Astrocyte (in vitro differentiated cells and primary cell): ENCODE measurements at places on chromosomes 3 and 15. TPM values are rescaled to one million over a fixed set of nuclear protein-coding genes. Genes with fewer than 3 reads are reported as not detected.

Gene ITIH1
- total RNA-seq, result not detected in 2 replicates

Gene CLCN2
- total RNA-seq, result 7.4 and 9.0 TPM in 2 replicates

Gene DNAH12
- 0.23 and 0.36 TPM in 2 replicates for total RNA-seq

Gene PIERCE2
- 1.6 and 2.6 TPM in 2 replicates for total RNA-seq

Gene IREB2
- 68.2 and 69.2 TPM in 2 replicates for total RNA-seq

Gene RASGRF1
- 0.55 and 1.2 TPM in 2 replicates for total RNA-seq

Gene SLITRK3
- 0.07 TPM in 1 of 2 replicates, not detected in the other for total RNA-seq

Gene LCTL
- 12.8 and 13.2 TPM in 2 replicates for total RNA-seq

Gene PDZRN3
- total RNA-seq, result 19.8 and 25.2 TPM in 2 replicates

Gene GALK2
- total RNA-seq, result 19.0 and 21.4 TPM in 2 replicates

Gene LSMEM2
- total RNA-seq, result 0.30 TPM in 1 of 2 replicates, not detected in the other

Gene A4GNT
- not detected in 2 replicates for total RNA-seq

GRCh38 chr3:72769758-72770540 lies 78.3 kb downstream of the SHQ1 start:
- H3K36me3 ChIP-seq, result no peaks in the 10 kb centered on the region
- no peaks in the 10 kb centered on the region for H3K4me1 ChIP-seq
- DNase-seq, result no peak
- no peak overlapping the region for H3K27ac ChIP-seq
- H3K4me3 ChIP-seq, result no peak overlapping the region

GRCh38 chr15:83695246-83695645 lies 41.3 kb downstream of the ADAMTSL3 start:
- no peak for DNase-seq
- H3K4me1 ChIP-seq, result peaks cover 18% of the 10 kb centered on the region
- H3K27me3 ChIP-seq, result peaks cover 5% of the 10 kb centered on the region
- no peak overlapping the region for H3K27ac ChIP-seq
- H3K4me3 ChIP-seq, result no peak overlapping the region

GRCh38 chr15:54312528-54312927 lies 334.3 kb downstream of the UNC13C start:
- no peaks in the 10 kb centered on the region for H3K4me1 ChIP-seq
- H3K27me3 ChIP-seq, result no peaks in the 10 kb centered on the region
- H3K4me3 ChIP-seq, result no peak overlapping the region
- no peak for DNase-seq
- no peaks in the 10 kb centered on the region for H3K36me3 ChIP-seq

- no peak overlapping the region for H3K4me3 ChIP-seq
- H3K36me3 ChIP-seq, result no peaks in the 10 kb centered on the region
- H3K4me1 ChIP-seq, result no peaks in the 10 kb centered on the region
- H3K27ac ChIP-seq, result no peak overlapping the region
- no peaks in the 10 kb centered on the region for H3K27me3 ChIP-seq
These were observed 329.7 kb downstream of the RORA start for GRCh38 chr15:60899322-60899966.

DNA sequence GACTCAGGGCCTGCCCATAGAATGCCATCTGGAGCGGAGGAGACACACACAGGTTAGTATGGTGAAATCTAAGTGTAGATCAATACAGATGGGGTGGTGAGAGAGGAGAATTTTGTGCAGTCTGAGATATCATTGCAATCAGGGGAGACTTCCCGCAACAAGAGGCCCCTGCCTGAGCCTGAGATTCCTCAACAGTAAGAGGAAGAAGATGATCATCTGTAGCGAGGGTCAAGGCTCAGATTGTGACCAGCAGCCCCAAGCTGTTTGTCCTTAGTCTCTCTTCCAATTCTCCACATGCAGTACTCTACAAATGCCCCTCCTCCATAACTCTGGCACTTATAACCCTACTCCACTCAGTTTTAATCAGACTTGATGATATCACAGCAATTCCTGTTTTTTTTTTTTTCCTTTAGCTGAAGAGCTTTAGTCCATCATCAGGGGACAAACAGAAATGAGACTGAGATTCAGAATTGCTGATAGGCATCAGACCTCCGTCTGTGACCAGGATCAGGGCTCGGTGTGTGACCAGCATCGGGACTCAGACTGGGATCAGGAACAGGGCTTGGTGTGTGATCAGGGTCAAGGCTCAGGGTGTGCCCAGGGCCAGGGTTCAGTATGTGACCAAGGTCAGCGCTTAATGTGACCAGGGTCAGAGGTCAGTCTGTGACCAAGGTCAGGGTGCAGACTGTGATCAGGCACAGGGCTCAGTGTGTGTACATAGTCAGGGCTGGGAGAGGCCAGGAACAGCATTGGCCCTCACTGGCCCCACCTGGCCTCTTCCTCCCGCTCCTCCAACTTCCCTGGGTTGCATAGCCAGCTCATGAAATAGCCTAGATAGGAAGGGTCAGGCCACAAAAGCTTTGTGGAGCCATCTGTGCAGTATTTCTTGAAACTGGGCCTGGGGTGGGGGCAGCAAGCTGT lies 14.1 kb downstream of the LOXL1 start:
- peak overlapping the region; percentile 98 for H3K27ac ChIP-seq
- peaks cover 54% of the 10 kb centered on the region for H3K4me1 ChIP-seq
- H3K27me3 ChIP-seq, result no peaks in the 10 kb centered on the region
- no peak for DNase-seq
- H3K4me3 ChIP-seq, result peak overlapping the region; percentile 8
- peaks cover 11% of the 10 kb centered on the region for H3K36me3 ChIP-seq

DNA sequence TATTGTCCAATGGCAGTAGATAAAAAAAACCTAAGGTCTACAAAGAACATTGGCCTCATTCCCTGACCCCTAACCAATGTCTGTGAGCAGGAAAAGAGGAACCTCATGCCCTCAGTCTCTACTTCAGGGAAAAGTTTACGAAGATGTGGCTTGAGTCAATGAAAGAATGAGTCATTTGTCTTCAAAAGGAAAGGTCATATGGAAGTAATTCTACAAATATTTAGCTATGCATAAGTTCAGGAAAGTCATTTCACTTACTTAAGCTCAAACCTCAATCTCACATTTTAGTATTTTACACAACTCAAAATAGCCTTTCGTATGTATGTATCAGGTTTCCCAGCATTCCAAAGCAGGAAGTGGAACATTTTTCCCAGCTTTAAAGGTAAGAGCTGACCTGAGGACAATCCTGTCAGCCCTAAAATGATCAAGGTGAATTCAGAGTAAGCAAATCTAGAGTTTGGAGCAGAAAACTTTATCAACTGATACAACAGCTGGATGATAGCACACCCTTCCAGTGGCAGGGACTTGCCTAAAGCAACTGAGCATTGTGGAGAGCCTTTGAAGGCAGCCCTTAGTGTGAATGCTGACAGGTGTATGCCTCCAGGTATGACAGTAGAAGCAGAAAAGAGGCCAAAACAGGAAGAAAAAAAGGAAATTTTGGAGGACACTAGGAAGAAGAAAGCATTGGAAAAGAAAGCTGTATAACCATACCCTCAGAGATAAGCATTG lies 53.9 kb upstream of the ACKR4 start:
- H3K27me3 ChIP-seq, result no peaks in the 10 kb centered on the region
- H3K36me3 ChIP-seq, result peaks cover 22% of the 10 kb centered on the region
- peak; percentile 98 for DNase-seq
- peak overlapping the region; percentile 94 for H3K27ac ChIP-seq
- H3K4me3 ChIP-seq, result peak overlapping the region; percentile 15

GRCh38 chr3:59082106-59082505 lies 32.3 kb upstream of the CFAP20DC start:
- H3K4me3 ChIP-seq, result no peak overlapping the region
- no peak overlapping the region for H3K27ac ChIP-seq
- H3K36me3 ChIP-seq, result no peaks in the 10 kb centered on the region
- H3K27me3 ChIP-seq, result no peaks in the 10 kb centered on the region
- no peak for DNase-seq
- no peaks in the 10 kb centered on the region for H3K4me1 ChIP-seq

- no peak overlapping the region for H3K27ac ChIP-seq
- H3K27me3 ChIP-seq, result no peaks in the 10 kb centered on the region
- H3K4me3 ChIP-seq, result no peak overlapping the region
- H3K36me3 ChIP-seq, result no peaks in the 10 kb centered on the region
- DNase-seq, result no peak
These were observed 35.4 kb upstream of the KCNMB3 start for GRCh38 chr3:179286331-179286730.

- H3K27ac ChIP-seq, result no peak overlapping the region
- no peaks in the 10 kb centered on the region for H3K27me3 ChIP-seq
- no peaks in the 10 kb centered on the region for H3K4me1 ChIP-seq
These were observed 861.0 kb upstream of the NR2F2 start for GRCh38 chr15:95469496-95470000.

GRCh38 chr3:196454935-196455334 lies 22.7 kb upstream of the UBXN7 start:
- DNase-seq, result peak; percentile 64
- H3K36me3 ChIP-seq, result no peaks in the 10 kb centered on the region
- H3K27me3 ChIP-seq, result no peaks in the 10 kb centered on the region
- H3K4me3 ChIP-seq, result no peak overlapping the region
- H3K4me1 ChIP-seq, result no peaks in the 10 kb centered on the region
- H3K27ac ChIP-seq, result no peak overlapping the region
